Fibroblast of upper back skin (primary cell): ENCODE measurements at places on chromosomes 3 and 15.

DNA sequence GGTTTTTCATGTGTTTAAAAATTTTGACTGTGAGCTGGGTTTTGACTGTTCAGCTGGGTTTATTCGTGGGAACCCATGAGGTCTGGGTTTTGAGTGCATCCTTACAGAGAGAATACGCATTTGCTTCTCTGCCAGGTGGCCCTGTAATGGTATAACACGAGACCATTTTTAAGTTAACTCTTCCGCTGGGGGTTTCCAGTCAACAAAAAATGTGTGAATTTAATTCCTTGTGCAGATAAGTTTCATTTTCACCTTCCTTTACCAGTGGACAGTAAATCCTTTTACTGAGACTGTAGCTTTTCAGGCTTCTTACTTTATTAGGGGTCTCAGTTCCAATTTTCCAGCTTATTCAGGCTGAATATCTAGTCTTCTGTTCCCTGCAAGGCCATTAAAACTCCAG, 149.6 kb downstream of the OPA1 start:
- no peak for DNase-seq

DNA sequence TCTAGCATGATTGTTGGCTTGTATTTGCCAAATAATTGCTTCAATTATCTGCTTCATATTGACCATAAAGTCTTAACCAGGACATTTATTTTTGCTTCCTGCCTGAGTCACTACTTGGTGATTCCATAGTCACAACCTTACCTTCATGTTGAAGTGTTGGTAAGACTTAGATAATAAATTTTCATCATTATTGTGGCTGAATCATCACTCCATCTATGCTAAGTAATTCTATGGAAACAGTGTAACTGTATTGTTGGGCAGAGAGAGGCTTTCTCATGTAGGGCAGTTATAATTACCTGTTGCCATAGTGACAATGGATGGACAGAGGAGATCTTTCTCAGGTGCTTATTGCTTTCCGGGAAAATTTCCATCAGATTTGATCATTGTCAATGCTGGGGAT, 330.7 kb upstream of the LRRC3B start:
- DNase-seq, result no peak

DNA sequence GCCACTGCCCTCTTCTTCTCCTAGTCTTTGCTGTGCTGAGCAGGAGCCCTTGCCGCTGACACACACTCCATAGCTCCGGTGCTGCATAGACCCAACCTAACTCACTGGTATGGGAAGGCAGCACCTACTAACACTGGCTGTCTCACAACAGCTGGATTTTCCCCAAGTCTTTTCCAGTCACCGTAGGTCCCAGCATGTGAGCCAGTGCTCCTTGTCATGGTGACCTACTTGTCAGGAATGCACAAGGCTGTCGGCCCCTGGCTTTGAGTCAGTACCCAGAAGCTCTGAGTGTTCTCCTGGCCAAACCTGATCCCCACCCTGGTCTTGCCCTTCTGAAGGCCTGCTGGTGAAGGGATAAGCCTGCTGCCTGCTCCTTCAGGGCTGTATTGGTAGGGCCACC, 25.7 kb downstream of the AMOTL2 start:
- DNase-seq, result peak; percentile 53

GRCh38 chr3:79125313-79125984, 642.3 kb downstream of the ROBO1 start:
- no peak for DNase-seq

DNA sequence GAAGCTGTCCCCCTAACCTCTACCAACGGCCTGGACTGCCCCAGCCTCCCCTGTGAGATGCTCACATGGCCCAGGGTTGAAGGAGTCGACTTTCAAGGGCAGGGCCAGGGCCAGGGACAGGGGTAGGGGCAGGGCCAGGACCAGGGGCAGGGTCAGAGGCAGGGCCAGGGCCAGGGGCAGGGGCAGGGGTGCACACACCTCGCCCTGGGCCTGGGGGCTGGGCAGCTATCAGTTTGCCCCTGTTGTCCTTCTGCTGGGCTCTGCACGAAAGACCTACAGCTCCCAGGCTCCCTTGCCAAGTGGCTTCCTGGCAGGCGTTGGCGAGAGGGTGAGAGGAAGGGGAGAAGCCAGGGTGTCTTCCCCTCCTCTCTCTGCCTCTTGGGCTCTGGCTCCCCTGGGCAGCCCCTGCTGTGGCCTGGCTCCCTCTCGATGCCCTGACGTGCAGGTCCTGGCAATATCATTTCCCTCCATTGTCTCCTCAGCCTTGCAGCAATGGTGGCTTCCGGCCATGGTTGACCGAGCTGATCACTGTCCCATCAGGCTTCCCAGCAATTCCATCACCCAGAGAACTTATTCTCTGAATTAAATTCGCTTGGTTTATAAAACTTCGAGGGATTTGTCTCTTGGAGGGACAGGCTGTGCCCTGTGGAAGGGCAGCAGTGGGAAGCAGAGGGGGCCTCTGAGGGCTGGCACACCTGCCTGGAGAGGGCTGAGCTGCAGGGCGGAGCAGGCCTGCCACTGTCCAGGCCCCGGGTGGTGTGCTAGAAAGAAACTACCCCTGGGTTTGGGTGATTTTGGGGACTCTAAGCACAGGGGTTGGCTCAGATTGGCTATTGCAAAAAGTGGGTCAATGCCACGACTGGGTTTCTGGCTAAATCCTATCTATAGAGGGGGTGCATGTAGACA, 13.9 kb downstream of the PRR23E start:
- DNase-seq, result no peak

DNA sequence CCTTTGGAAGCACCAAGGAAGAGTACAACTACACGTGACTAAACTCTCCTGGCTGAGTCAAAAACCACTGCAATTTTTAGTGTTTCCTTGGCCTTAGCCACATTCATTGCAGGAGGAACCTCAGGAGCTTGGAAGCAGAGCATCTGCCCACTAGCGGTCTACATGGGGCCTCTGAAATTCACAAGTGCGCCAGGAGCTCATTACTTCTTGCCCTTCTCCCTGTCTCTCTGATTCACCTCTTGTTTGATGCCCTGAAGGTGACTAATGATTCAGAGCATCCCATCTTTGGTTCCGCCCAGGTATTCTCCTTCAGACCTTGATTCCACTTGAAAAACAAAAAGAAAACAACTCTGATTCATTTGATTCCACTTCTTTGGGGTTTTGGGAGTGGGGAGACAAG, 201.1 kb upstream of the LPP start:
- DNase-seq, result peak; percentile 10

DNA sequence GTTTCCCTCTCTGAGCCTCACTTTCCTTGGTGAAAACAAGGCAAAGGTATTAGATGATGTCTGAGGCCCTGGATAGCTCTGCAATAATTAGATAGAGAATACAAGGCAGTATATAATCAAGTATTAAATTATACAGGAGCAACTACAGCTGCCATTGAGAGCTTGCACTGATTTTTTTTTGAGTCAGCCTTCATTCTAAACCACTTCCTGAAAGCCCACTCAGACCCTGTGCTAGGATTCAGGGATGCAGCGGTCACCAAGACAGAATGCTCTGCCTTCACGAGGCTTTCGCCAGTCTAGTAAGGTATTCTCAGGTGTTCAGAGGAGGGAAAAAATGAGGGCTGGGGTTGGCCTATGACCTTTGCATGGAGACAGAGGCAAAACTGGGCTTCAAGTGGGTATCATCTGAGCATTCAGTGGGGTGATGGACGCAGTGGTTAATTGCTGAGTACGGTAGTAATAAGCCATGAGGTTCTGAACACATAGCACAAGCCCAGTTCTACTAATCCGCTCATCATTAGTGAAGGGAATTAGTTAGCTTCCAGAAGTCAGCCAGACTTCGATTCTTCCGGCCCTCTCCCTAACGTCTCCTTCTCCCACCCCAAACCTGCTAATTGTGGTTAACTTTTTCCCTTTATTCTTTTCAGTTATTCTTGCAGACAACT, 3.6 kb downstream of the VGLL4 start:
- DNase-seq, result no peak

DNA sequence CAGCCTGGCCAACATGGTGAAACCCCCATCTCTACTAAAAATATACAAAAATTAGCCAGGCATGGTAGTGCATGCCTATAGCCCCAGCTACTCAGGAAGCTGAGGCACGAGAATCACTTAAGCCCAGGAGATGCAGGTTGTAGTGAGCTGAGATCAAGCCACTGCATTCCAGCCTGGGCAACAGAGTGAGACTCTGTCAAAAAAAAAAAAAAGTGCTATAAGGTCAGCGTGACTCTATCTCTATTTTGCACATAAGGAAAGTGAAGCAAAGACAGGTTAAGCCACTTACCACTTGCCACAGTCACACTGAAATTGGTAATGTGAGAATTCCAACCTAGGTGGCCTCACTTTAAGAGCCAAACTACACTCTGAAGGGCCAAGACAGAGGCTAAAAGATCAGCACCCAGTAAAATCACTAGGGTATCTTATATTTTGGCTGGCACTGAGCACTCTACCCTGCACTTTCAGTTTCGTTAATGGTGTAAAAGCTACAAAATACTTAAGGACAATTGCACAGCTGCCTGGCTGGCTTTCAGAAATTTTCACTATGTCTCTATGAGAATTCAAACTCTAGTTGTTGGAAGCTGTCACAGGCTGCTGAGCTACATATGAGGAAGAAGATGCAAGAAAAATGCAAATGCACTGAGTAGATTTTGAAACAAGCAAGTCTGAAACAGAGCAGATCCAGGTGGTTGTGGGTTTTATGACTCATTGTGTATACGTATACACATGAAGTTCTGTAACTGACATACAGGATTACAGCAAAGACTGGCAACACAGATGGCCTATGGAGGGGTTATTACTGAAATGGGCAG, 32.7 kb downstream of the TRANK1 start:
- DNase-seq, result peak; percentile 80

- DNase-seq, result no peak
Measured at GRCh38 chr3:120348065-120348990, 826 bp downstream of the LRRC58 start.

GRCh38 chr15:79943820-79944219, 27.2 kb downstream of the BCL2A1 start:
- peak; percentile 72 for DNase-seq

GRCh38 chr15:59444081-59444835, 6.3 kb downstream of the FAM81A start:
- no peak for DNase-seq

DNA sequence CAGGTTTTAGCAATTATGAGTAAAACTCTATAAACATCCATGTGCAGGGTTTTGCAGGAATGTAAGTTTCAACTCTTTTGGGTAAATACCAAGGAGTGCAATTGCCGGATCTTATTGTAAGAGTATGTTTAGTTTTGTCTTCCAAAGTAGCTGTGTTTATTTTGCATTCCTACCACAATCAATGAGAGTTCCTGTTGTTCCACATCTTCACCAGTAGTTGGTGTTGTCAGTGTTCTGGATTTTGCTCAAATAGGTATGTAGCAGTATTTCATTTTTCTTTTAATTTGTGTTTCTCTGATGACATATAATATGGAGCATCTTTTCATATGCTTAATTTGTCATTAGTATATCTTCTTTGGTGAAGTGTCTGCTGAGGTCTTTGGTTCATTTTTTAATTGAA, 185.1 kb upstream of the GALNT15 start:
- DNase-seq, result no peak

DNA sequence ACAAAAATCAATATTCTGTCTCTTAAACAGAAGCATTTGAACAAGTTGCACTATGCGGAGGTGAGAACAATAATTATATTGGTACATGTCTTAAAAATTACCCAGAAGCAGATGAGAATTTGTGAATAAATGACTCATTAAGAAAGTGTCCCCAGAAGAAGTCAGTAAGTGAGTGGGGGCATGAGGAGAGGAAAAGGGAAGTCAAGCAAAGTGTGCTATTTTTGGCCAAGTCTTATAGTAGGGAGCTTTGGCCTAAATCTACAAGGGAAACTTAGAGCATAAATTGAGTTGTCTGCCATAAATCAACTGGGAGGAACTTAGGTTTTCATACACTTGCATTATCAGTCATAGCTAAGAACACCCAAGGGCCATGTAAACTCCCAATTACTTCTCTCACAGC, 86.9 kb upstream of the SATB1 start:
- DNase-seq, result no peak

GRCh38 chr3:31733234-31733667, 200.5 kb downstream of the STT3B start:
- no peak for DNase-seq

DNA sequence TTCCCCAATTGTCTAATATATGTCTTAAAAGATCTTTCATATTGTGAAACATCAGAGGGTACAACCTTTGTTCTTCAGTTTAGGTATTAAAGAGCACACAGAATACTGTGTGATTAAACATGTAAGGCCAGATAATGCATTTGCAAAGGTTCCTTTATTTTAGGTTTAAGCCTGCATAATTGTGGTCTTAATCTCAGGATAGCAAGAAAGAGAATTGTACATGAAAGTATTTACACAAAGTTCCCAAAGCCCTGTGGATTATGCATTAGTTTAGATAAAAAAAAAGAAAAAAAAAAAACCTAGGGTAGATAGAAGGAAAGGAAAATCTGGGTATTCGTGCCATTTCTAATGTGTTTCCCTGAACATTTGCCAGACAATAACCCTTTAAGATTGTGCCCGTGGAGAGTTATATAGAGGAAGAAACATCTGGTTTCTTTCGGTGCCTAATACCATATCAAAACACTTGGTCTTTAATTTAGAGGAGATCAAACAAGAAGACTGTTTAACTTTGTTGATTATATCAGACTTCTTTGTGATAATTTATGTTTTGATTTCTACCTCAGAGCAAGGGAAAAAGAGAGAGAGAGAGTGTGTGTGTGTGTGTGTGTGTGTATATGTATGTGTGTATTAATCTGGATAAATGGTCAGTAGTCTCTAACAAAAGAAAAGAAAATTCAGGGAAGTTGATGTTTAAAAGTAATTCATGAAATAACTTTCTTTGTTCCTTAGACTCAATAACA, 139.6 kb upstream of the CGNL1 start:
- no peak for DNase-seq

DNA sequence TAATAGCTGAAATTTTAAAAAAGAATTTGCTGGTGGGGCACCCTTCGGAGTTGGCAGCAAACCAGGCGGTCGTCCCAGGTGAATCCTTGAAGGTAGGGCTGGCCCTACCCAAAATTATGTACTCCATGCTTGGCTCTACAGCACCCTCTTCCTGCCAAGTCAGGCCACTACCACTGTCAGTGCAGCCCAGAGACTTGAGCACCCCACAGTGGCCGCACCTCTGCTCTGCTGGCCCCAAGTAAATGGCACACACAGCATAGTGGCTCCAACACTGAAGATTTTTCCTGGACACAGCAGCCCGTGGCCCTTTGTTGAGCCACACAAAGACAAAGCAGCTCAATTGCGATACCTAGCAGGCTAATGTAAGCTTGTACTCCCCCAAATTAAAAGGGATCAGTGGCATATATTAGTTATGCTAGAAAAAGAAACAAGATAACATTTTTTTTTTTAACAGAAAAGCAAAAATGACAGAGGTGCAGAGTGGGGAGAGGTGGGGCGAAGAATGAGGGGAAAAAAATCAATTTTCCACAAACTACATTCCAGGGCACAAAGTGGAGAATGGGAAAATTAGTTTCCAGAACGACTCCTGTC, 250.5 kb downstream of the UACA start:
- DNase-seq, result peak; percentile 41

GRCh38 chr3:178474526-178474925, 61.7 kb upstream of the KCNMB2 start:
- no peak for DNase-seq

- DNase-seq, result peak; percentile 14
Measured at GRCh38 chr3:197953881-197954280, 3.9 kb downstream of the RPL35A start.
